Right ventricle myocardium inferior (tissue), 1 donor: ENCODE measurements at places on chromosomes 5 and 9.

- no peak for DNase-seq
Observed at GRCh38 chr9:95494022-95494415, 22.8 kb downstream of the PTCH1 start.

DNA sequence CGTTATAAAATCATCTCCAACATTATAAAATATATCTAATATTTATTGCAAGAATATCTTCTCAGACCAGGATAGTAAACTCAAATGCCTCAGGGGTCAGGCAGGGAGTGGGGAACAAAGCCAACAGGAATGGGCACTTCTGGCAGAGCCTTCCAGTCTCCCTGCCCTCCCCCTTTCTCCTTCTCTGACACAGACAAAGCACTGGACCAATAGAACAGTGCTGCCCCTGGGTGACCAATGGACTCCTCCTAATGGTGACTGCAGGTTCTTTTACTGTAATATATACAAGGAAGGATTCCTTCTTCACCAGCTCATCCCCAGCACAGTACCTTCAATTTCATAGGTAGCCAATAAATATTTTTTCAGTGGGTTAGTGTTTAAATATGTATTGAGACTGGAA, 31.1 kb upstream of the MAMDC2 start:
- no peak for DNase-seq

- no peak for DNase-seq
Observed at GRCh38 chr5:177610770-177611445, 11.0 kb downstream of the B4GALT7 start.

DNA sequence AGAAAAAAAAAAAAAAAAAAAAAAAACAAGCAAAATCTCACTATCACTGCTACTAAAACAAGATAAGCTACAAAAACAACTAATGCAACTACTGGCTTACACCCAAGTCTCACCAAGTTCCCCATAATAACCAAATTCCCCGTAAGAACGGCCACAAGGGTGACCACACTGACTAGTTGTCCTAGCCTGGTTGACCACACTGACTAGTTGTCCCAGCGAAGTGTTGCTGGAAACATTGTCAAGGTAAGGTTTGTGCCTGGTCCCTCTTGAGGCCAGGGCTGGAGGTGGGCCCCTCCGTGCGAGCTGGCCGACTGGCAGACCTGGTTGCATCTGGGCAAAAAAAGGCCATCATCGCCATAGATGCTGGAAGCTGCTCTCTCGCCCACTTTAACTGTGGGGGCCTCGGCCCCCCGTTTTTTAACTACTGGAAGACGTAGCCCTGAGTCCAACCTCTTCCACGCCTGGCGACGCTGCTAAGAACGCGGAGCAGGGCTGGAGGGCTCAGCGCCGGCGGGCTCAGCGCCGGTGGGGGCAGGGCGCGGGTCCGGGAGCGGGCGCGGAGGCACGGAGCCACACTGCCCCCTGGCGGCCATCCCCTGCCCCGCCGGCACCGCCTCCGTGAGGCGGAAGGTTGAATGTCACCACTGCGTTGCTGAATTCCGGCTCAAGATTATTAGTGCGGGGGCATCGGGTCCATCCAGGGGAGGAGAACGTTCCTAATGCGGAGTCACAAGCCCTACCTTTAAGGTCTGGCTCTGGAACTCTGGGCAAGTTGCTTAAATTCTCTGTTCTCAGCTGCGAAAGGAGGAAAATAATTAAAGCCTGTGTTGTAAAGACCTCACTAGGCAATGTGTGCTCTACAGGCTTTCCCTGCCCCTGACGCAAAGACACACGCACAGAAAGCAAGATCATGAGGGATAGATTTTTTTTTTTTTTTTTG, 84.0 kb downstream of the HSD17B3 start:
- peak; percentile 90 for DNase-seq

GRCh38 chr9:90198956-90199355, 443.7 kb downstream of the DIRAS2 start:
- no peak for DNase-seq

GRCh38 chr9:113996531-113997001, 81.5 kb downstream of the AMBP start:
- no peak for DNase-seq

- no peak for DNase-seq
Observed at GRCh38 chr5:181181650-181182565, 23.1 kb downstream of the TRIM7 start.

GRCh38 chr5:83357621-83358231, 113.8 kb upstream of the VCAN start:
- no peak for DNase-seq

GRCh38 chr9:21684231-21684630, 118.2 kb upstream of the MTAP start:
- no peak for DNase-seq

DNA sequence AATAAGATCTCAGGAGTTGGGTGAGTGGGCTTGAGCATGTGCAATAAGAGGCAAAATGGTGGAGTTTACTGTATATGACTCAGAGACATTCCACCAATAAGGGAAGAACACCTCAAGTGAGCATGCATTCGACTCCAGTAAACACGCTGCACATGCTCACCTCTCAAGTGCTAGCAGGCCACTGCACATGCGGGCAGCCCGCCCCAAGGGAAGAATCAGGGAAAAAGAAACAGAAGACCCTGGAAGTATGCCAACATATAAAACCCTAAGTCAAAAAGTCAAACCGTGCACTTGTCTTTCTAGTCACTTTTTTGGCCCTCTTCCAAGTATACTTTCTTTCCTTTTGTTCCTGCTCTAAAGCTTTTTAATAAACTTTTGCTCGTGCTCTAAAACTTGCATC, 245.3 kb upstream of the RASA1 start:
- no peak for DNase-seq

DNA sequence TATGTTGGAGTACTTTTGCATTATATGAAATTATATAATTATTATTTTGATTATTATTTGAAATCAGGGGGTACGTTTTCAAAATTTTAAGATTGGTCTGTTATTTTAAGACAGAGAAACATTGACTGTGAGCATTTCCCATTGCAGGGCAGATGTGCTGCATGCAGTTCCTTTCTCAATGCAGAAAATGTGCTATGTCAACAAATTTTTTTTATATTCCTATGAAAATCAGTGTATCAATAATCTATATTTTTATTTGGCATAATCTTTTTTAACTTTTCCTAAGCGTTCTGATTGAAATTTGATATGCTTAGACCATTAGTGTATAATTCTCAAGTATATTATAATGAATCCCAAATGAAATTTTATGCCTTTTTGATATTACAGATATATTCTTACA, 41.8 kb upstream of the LRRC70 start:
- no peak for DNase-seq

- DNase-seq: no peak
Observed at GRCh38 chr5:88238732-88239131, 29.9 kb downstream of the TMEM161B start.

GRCh38 chr5:148730942-148731898, 76.9 kb upstream of the HTR4 start:
- DNase-seq: peak; percentile 77

DNA sequence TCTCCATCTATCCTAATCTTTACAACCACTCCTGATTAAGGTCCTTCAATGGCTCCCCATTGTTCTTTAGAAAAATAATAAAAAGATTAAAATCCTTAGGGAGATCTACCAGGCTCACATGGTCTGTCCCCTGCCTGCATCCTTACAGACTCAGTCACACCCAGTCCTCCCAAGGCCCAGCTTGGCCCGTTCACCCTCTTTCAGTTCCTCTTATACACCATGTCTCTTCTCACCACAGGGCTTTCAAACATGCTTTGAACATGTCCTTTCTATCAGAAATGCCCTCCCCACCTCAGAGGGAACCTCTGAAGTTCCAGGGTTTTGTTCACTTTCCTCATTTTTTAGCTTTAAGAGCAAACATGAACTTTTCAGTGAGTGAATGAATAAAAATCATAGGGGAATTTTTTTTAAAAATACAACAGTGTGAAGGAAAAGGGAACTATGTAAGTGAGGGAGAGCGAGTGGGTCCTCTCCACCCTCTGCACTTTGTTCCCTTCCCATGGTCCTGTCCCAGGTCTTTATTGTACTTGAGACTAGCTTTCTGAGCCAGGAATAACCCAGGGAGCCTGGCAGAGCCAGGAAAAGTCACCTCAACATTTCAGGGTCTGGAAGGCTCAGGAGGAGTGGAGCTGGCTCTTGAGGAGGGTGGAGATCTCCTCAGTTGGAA, 55.3 kb downstream of the TRPC7 start:
- DNase-seq: no peak

DNA sequence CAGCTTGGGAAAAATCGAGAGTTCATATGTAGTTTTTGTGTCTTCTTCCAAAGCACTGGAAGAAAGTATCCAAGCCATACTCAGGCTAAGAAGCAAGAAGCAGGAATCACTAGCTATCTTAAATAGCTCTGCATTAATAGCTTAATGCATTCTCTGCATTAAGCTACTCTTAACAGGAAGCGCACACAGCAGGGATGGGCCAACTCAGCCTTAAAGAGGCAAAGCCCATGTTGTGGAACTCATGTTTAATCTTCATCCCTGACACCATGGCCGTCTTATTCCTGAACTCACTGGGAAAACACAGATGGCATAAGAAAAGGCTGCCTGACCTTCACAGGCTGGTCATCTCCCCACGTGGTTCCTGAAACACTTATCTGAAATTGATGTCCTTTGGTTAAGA, 18.7 kb upstream of the ICE1 start:
- no peak for DNase-seq

DNA sequence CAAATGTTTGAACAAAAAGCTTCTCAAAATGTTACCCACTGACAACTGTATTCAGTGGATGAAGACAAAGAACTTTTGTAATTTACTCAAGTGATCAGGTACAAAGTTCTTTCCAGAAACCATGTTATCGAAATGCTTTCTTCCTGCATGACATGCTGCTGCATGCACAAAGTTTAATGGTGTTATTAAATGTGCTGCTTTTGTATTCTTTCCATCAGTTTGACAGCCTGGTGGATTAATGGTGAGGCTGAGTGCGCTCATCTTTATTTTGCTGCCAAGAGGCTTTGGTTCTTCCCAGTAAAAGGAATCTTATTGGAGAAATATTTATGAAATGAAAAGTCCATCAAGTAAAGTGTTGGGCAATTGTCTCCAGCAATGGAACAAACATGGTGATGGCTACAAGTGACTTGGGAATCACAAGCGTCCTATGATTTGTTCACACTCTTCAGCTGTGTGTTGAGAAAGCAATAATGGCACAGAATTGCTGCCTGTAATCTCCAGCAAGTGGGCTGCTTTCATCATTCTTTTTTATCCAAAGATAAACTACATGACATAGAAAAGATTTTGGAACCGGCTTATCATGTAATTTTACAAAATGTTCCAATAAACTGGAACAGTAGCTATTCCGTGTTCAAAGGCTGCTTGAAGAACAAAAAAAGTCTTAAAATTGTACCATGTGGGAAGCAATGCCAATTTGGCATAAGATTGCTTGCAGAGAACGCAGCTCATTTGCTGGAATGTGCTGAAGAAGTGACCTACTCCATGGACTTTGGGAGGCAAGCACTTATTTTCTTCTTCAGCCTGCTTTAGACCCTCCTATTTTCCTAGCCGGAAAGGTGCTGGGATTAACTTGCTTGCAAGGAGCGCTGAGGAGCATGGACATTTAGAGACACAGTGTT, 153.1 kb downstream of the HSD17B3 start:
- DNase-seq: no peak

GRCh38 chr5:3997670-3998069, 402.0 kb downstream of the IRX1 start:
- DNase-seq: peak; percentile 8

GRCh38 chr9:12415361-12415760, 277.8 kb upstream of the TYRP1 start:
- DNase-seq: no peak

- no peak for DNase-seq
Observed at GRCh38 chr5:173429489-173430150, 101.4 kb upstream of the STC2 start.

DNA sequence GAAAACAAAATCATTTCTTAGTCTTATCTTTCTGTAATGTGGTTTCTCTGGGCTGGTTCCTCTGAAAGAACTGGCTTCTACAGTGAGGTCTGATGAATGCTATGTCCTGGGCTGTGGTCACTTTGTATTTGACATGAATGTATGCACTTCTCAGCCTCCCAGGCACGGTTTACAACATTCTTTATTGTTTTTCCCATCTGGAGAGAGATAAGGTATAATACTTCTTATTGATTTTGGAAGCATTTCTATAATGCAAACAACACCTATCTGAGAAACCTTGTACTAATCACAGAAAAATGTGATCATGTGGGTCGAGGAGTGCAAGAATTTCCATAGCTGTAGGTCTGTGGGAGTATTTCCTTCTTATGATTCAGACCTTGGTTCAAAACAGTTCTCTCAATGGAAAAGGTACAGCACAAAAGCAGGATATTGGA, 46.9 kb downstream of the ACTBL2 start:
- DNase-seq: no peak

DNA sequence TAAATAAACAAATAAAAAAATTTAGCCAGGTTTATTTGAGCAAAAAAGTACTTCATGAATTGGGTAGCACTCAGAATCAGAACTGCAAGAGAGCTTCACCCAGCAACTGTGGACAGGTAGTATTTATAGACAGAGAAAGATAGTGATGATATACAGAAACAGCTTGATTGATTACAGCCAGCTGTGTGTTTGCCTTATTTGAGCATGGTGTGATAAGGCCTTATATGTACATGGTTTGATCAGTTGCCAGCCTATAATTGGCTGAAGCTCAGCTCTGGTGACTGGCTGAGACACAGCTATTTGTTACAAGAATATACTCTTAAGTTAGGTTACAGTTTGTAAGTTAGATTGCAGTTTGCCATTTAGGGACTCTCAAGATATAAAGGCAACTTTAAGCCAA, 34.3 kb upstream of the ARL15 start:
- DNase-seq: no peak

GRCh38 chr5:959581-960531, 48.7 kb upstream of the NKD2 start:
- DNase-seq: no peak
